ENCODE measurements at places on chromosomes 11 and 22.

GRCh38 chr11:119578521-119579191 lies 150.3 kb downstream of the NECTIN1 start:
- DNase-seq = no peak

GRCh38 chr11:114924042-114924441 lies 245.7 kb downstream of the NXPE2 start:
- DNase-seq = no peak

DNA sequence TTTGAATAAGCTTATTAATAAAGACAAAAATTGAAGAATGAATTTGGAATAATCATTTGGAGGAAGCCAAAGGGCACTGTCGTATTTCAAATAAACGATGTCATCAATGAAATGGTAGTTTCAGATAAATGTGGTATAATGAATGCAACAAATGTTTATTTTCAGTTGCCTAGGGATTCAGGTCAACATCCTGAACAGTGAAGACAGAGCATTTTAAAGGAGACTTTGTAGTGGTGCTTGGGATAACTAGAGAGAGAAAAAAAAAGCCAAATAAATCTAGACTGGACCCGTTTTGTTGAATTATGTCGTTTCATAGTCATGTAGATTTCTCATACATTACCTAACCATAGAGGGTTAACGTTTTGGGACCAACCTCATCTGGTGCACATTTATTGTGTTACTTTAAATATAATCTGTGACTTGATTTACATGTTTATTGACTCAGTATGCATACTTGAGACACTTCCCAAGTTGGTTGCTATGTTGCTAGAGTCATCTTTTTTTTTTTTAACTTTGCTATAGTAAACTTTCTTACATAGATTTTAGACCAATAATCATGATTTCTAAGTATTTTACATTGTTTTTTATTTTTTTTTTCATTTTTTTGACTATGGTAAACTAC lies 111.1 kb downstream of the NCAM1 start:
- DNase-seq = no peak

DNA sequence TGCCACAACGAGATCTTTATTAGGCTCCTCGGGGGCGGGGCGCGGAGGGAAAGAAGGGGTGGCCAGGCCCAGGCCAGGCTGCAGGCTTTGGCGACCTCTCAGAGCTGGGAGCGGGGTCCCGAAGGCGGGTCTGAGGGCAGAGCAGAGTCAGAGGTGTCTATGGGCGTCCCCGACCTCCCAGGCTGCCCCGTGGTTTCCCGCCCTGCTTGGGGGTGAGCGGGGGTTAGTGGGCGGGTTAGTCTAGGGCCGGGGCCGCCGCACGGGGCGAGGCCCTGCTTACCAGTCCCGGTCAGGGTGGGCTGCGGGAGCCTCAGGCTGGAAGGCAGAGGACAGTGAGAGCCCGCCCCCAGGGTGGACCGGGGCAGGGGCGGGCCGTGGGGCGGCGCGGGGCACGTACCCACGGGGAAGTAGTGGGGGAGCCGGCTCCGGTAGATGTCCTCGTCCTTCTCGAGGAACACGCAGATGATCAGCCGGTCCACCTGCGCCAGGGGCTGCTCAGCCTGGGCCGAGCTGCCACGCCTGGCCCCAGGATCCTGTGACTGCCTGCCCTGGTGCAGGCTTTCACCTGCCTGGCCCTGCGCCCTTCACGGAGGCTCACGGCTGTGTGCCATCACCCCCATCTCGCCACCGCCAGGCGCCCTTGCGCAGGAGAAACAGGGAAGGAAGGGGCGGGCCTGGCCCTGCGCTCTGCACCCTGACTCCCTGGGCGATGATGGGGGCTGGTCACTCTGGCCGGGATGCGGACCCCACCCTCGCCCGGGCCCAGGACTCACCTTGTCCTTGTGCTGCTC lies 12.5 kb downstream of the OTUB1 start:
- DNase-seq = no peak

GRCh38 chr11:46044601-46045000 lies 76.7 kb downstream of the PHF21A start:
- no peak for DNase-seq

DNA sequence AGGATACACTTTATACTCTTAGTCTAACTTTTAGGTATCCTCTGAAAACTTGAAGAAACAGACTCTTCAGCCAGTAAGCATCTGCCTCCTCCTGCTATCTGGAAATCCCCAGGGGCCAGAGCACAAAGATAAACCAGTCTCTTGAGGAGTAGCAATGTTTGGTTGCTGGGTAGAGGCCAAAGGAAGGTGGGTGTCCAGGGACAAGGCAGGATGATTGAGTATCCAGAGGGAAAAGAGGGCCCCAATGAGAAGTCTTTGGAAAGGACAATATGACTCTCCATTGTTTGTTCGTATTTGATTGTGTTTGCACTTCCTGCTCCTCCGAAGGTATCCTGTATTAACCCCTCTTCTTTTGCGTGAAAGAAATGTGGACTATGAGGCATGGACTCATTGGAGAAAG lies 4.8 kb upstream of the OR52I1 start:
- no peak for DNase-seq

- no peak for DNase-seq
These were observed 13.5 kb upstream of the CCDC90B start for GRCh38 chr11:83299681-83300080.

- DNase-seq = no peak
These were observed 10.6 kb downstream of the KCNC1 start for GRCh38 chr11:17745023-17745772.
